Lower lobe of right lung (tissue), 2 donors: ENCODE measurements at places on chromosomes 11 and 22. TPM values are rescaled to one million over a fixed set of nuclear protein-coding genes. Genes with fewer than 3 reads are reported as not detected.

DNA sequence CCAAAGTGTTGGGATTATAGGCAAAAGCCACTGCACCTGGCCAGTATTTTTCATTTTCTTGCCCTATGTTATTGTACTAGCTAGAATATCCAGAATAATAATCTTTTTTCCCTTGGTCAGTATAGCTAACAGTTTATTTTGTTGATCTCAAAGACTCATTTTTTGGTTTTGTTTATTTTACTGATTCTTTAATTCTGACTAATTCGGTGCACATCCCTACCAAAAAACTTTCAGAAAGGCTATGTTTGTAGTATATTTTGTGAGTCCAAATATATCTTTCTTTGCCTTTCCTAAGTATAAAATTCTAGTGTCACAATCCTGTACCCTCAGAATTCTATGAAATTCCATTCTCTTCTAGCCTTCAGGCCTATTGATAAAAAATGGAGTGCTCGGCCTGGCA, 84.3 kb downstream of the PHF21A start:
- no peak for DNase-seq
- H3K27me3 ChIP-seq, result no peaks in the 10 kb centered on the region
- H3K36me3 ChIP-seq, result no peaks in the 10 kb centered on the region
- H3K27ac ChIP-seq, result no peak overlapping the region

Gene ATL3
- total RNA-seq, result 72.8 TPM

DNA sequence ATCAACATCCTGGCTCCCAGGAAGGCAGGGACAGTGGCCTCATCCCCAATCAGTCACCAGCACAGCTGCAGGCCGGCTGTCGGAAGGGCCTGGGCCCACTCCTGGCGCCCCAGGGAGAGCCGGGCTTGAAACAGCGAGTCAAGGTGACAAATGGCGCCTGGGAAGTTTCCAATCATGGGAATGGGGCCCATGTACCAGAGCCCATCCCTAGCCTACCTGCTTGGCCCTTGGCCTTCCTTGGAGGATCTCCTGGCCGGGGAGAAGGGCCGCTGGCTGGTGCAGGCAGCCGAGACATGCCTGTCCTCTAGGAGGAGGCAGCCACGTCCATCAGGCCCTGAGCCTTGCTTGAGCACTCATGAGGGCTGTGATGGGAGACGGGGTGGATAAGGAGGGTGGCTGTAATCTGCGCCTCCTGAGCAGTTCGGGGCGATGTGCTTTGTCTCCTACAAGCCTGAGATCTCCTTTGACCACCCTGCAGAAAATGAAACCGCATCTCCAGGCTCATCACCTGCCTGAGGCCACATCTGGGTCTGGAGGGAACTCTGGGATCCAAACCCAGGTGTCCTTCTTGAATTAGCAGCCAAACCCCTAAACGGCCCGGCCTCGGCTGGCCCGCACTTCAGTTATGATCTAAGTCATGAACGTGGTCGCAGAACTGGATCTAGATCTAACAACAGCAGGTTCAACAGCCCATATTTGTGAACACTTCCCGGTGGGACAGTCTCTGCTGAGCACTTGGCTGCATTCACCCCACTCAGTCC, 862.0 kb downstream of the TBC1D22A start:
- no peak for DNase-seq
- no peaks in the 10 kb centered on the region for H3K36me3 ChIP-seq
- no peaks in the 10 kb centered on the region for H3K4me1 ChIP-seq
- H3K4me3 ChIP-seq, result no peak overlapping the region
- no peak overlapping the region for H3K27ac ChIP-seq

Gene DEUP1
- 0.68 TPM for total RNA-seq

GRCh38 chr22:31278151-31278621, 14.1 kb downstream of the PIK3IP1 start:
- H3K4me3 ChIP-seq, result no peak overlapping the region
- H3K27ac ChIP-seq, result peak overlapping the region; percentile 46
- no peak for DNase-seq
- H3K36me3 ChIP-seq, result peaks cover 93% of the 10 kb centered on the region

Gene OR51Q1
- total RNA-seq, result not detected

- H3K27ac ChIP-seq, result no peak overlapping the region
- no peaks in the 10 kb centered on the region for H3K27me3 ChIP-seq
- H3K36me3 ChIP-seq, result no peaks in the 10 kb centered on the region
- H3K4me1 ChIP-seq, result no peaks in the 10 kb centered on the region
Measured at GRCh38 chr11:83558281-83558680, 272.1 kb upstream of the CCDC90B start.

- DNase-seq, result no peak
- no peak overlapping the region for H3K27ac ChIP-seq
- no peaks in the 10 kb centered on the region for H3K4me1 ChIP-seq
- no peaks in the 10 kb centered on the region for H3K27me3 ChIP-seq
Measured at GRCh38 chr22:19663821-19664355, 50.4 kb upstream of the SEPTIN5 start.
